ENCODE measurements at places on chromosomes 6 and 20.

- H3K4me1 ChIP-seq = peaks cover 30% of the 10 kb centered on the region
- DNase-seq = no peak
- H3K4me3 ChIP-seq = no peak overlapping the region
- no peak overlapping the region for H3K27ac ChIP-seq
Measured at GRCh38 chr6:170024940-170025339, 265.9 kb downstream of the DLL1 start.

DNA sequence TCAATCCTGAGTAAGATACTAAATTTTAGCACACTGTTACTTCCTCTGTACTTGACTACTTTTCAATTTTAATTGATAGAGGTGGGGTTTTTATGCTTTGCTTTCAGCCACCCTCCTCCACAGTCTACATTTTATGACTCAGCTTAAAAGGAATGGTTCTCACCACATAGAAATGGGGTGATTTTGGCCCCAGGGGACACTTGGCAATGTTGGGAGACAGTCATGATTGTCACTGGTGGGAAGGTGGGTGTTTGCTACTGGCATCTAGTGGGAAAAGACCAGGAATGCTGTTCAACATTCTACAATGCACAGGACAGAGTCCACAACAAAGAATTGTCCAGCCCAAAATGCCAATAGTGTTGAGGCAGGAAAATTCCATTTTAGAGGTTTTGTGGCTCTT, 71.3 kb downstream of the PCSK2 start:
- H3K36me3 ChIP-seq = no peaks in the 10 kb centered on the region
- H3K4me3 ChIP-seq = no peak overlapping the region
- no peak for DNase-seq
- peaks cover 9% of the 10 kb centered on the region for H3K27me3 ChIP-seq
- no peak overlapping the region for H3K27ac ChIP-seq

- H3K27ac ChIP-seq = no peak overlapping the region
- no peak for DNase-seq
- peaks cover 22% of the 10 kb centered on the region for H3K4me1 ChIP-seq
- no peaks in the 10 kb centered on the region for H3K27me3 ChIP-seq
- H3K36me3 ChIP-seq = no peaks in the 10 kb centered on the region
Measured at GRCh38 chr6:34489207-34489805, 23.4 kb downstream of the PACSIN1 start.

GRCh38 chr6:3940703-3941102, 91.5 kb downstream of the FAM50B start:
- H3K27me3 ChIP-seq = no peaks in the 10 kb centered on the region
- H3K36me3 ChIP-seq = no peaks in the 10 kb centered on the region
- H3K4me1 ChIP-seq = no peaks in the 10 kb centered on the region
- H3K4me3 ChIP-seq = no peak overlapping the region
- no peak for DNase-seq

GRCh38 chr6:76702187-76702586, 629.7 kb upstream of the IMPG1 start:
- DNase-seq = no peak
- H3K4me3 ChIP-seq = no peak overlapping the region
- H3K27me3 ChIP-seq = no peaks in the 10 kb centered on the region
- no peaks in the 10 kb centered on the region for H3K36me3 ChIP-seq

GRCh38 chr6:149834513-149835481, 29.4 kb downstream of the LRP11 start:
- DNase-seq = peak; percentile 72
- H3K27me3 ChIP-seq = no peaks in the 10 kb centered on the region
- peaks cover 11% of the 10 kb centered on the region for H3K4me1 ChIP-seq
- no peak overlapping the region for H3K4me3 ChIP-seq
- H3K27ac ChIP-seq = peak overlapping the region; percentile 39

DNA sequence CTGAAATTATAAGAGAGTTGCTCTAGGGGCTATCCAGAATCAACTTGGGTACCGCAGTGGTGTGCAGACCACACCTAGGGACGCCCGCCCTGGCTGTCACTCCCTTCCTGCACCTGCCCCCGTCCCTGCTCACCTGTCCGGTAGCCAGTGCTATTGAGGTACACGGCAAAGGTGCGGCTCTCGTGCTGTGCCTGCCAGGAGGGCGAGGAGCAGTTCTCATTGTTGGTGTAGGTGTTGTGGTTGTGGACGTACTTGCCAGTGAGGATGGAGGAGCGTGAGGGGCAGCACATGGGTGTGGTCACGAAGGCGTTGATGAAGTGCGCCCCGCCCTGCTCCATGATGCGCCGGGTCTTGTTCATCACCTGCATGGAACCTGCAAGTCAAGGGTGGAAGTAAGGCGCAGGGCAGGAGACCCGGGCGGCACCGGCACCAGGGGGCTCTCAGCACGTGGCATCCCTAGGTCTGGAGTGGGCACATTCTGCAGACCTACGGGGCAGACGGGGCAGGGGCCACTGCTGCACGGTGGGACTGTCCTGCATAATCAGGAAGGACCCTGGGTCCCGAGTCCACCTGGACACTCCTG, 48.6 kb downstream of the SULF2 start:
- H3K36me3 ChIP-seq = no peaks in the 10 kb centered on the region
- no peak overlapping the region for H3K4me3 ChIP-seq
- H3K4me1 ChIP-seq = no peaks in the 10 kb centered on the region

- no peaks in the 10 kb centered on the region for H3K4me1 ChIP-seq
- no peaks in the 10 kb centered on the region for H3K36me3 ChIP-seq
- peaks cover 9% of the 10 kb centered on the region for H3K27me3 ChIP-seq
- H3K4me3 ChIP-seq = no peak overlapping the region
- no peak overlapping the region for H3K27ac ChIP-seq
- DNase-seq = no peak
Measured at GRCh38 chr6:39821742-39822532, 29.8 kb downstream of the DAAM2 start.

GRCh38 chr6:152529369-152529768, 107.8 kb downstream of the SYNE1 start:
- no peaks in the 10 kb centered on the region for H3K27me3 ChIP-seq
- H3K36me3 ChIP-seq = no peaks in the 10 kb centered on the region
- no peak for DNase-seq
- no peaks in the 10 kb centered on the region for H3K4me1 ChIP-seq
- H3K27ac ChIP-seq = no peak overlapping the region
- no peak overlapping the region for H3K4me3 ChIP-seq

Data from HCT116 (cell line).